ENCODE measurements at places on chromosomes 7 and 10.

GRCh38 chr7:114793155-114793845 lies 128.6 kb upstream of the MDFIC start:
- no peak for DNase-seq

GRCh38 chr7:40402661-40403060 lies 267.9 kb downstream of the SUGCT start:
- DNase-seq: no peak

- no peak for DNase-seq
Observed at GRCh38 chr7:110043519-110043918, 1047.4 kb upstream of the LRRN3 start.

DNA sequence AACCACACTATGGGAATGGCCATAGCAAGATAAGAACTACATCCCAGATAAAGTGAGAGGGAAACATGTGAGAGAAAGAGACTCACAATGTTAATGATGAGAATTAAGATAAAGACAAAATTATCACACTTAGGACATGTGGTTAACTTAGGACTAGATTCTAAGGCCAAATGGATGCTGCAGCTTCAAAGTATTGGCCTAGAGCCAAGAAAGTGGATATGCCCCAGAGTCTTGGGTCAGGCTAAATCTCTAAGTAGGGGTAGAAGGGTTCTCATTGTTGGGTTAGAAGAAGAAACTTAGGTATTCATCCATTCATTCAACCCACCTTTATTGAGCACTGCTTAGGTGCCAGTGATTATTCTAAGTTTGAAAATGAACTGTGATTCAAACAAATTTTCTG lies 818.0 kb downstream of the PHTF2 start:
- no peak for DNase-seq

- DNase-seq: no peak
Observed at GRCh38 chr7:43232366-43232765, 119.9 kb downstream of the HECW1 start.

DNA sequence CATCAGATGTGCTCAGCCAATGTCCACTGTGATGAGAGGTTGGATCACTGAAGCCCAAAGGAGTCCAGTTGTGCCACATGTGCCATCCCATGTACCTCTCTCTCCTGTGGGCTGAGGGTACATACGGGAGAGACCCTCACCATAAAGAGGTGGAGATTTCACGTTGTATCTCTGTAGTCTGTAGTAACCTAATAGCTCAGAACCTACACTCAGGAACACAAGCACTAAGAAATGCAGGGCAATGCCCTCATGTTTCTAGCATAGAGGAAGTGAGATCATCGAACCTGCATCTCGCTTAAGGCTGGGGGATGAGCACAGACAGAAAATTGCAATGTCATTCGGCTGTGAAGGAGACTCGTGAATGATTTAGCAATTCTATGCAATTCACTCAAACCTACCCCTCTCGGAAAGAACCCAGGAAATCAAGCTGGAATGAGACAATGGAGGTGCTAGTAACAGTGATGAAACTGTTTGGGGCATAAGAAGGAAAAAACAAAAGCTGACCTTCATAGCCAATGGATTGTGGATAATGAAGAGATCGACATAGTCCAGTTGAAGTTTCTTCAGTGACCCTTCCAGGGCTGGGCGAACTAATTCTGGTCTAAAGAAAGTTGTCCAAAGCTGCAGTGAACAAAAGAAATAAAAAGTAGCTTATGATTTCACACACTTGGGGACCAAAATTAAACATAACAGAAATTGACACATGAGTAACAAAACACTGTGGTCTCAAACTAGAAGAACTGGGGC lies 80.3 kb upstream of the UCN3 start:
- no peak for DNase-seq

- no peak for DNase-seq
Observed at GRCh38 chr7:100886142-100886935, 3.2 kb downstream of the UFSP1 start.

- DNase-seq: no peak
Observed at GRCh38 chr10:26486304-26486703, 48.2 kb downstream of the APBB1IP start.

DNA sequence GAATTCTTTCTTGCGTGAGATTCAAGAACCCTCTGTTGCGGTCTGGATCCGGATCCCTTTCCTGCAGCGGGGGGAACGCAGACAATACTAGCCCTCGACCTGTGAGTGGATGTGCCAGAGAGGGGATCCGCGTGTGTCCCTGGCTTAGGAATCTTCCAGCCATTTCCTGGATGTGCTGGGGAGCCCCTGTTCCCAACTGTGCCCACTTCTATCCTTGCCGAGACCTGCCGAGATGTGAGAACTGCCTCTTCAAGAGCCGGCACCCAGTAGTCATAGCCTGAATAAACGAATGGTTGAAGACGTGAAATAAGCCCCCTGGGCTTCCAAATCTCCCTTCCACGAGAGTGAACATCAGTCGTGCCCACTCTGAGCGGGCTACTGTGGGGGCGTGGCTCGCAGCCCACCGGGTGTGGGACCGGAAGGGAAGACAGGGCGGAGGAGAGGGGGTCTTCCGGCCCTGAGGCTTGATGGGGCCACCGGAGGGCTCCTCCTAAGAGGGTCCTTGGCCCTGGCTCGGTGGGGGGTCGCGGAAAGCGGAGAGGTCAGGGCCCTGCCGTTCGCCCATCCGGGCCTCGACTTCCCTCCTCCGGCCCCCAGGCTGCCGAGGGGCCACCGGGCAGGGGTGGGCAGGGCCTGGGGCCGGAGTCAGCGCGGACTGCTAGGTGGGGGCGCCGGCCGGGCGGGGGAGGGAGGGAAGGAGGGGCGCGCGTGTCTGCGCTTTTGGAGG lies 1.3 kb upstream of the CCDC136 start:
- DNase-seq: no peak

DNA sequence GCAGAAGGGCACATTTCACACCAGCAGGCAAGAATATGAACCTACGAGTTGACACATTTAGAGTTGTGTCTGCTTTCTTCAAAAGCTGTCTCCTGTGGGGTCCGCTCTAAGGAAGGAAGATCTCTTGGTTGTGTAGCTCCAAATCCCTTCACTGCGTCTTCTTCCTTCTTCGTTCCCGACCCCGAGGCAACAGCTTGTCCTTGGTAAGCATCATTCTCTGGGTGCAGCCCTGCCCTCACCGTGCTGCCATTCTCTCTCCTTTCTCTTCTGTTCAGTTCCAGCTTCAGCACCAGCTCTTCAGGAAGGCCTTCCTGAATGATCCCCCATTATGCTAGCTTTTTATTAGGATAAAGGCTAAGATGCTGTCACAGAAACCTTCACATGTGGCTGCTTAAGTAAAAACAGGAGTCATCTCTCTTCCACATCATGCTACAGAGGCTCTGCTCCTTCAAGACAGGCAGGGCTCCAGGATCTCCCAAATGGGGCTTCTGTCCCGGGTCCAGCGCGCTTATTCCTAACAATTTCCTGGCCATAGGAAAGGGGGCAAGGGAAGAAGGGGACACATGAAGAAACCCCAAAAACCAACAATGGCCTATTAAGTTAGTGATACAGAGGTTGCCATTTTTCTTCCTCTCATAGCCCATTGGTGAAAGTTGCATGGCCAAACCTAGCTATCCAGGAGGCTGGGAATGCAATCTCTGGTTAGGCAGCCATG lies 52.2 kb upstream of the SHH start:
- DNase-seq: no peak

- DNase-seq: no peak
Observed at GRCh38 chr10:6823770-6824169, 243.7 kb upstream of the PRKCQ start.

DNA sequence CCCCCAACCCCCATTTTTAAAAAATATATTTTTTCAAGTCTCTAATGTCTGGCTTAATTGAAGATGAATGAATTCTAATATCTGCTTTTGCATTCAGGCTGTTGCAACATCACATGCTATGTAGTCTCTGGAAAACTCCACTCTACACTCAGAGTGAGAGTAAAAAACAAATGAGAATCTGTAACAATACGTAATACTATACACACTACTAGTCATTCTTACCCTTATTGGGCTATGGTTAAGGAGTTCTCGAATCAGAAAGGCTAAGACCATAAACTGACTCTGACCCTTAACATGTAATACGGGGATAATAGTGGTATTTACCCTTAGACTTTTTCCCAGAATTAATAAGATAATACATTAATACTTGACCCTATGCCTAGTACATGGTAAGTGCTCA lies 42.9 kb upstream of the TMEM168 start:
- DNase-seq: no peak

GRCh38 chr10:87589645-87590051 lies 70.0 kb upstream of the PAPSS2 start:
- no peak for DNase-seq

- no peak for DNase-seq
Observed at GRCh38 chr10:128167926-128168520, 41.8 kb upstream of the MKI67 start.

DNA sequence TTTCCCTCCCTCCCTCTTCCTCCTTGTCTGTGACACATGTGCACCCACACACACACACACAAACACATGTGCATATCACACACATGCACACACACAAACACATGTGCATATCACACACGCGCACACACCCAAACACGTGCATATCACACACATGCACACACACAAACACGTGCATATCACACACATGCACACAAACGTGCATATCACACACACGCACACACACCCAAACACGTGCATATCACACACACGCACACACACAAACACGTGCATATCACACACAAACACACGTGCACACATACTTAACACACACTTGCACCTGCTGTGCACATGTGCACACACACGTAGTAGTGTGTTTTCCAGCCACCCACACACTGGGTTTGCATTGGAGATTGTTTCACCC lies 29.4 kb upstream of the KNDC1 start:
- DNase-seq: no peak

- peak; percentile 70 for DNase-seq
Observed at GRCh38 chr7:135147899-135148721, at the start of gene TMEM140. TSS of gene TMEM140 (plus strand) at chr7:135148072. CDS start at chr7:135164442, 16,370 bp downstream.

- no peak for DNase-seq
Observed at GRCh38 chr10:107122703-107123102, 41.8 kb downstream of the SORCS1 start.

- DNase-seq: no peak
Observed at GRCh38 chr10:72389716-72390115, 35.0 kb upstream of the DNAJB12 start.

GRCh38 chr7:91051966-91052365 lies 212.3 kb upstream of the FZD1 start:
- no peak for DNase-seq

DNA sequence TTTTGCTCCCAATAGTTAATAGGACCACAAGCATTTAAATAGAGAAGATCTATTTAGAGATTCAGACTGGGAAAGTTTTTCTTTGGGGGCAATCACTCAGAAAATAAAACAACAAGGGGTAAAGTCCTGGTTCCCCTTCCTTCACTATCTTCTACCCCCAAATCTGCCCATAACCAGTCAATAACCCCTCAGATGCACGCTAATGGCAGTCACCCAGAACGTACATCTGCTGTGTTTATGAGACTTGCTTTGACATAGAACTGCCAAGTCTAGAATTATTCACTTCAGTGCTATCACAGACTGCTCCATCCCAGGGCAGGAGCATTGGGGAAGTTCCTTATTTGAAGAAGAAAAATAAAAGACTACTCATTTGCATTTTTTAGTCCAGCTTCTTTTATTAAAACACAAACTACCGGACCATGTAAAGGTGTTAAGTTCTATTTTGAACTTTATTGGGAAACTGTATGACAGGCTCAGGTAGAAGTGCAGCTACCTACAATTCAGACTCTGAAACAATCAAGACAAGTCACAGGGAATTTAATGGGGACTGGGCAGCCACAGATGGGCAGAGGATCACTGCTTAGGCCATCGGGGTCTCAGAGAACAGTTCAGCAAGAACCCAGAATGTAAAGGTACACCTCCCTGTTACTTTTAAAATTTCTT lies 38.4 kb downstream of the ANK3 start:
- no peak for DNase-seq

GRCh38 chr7:127391591-127392181 lies 822 bp downstream of the ZNF800 start:
- peak; percentile 21 for DNase-seq

GRCh38 chr10:131282961-131283360 lies 28.6 kb downstream of the TCERG1L start:
- no peak for DNase-seq

DNA sequence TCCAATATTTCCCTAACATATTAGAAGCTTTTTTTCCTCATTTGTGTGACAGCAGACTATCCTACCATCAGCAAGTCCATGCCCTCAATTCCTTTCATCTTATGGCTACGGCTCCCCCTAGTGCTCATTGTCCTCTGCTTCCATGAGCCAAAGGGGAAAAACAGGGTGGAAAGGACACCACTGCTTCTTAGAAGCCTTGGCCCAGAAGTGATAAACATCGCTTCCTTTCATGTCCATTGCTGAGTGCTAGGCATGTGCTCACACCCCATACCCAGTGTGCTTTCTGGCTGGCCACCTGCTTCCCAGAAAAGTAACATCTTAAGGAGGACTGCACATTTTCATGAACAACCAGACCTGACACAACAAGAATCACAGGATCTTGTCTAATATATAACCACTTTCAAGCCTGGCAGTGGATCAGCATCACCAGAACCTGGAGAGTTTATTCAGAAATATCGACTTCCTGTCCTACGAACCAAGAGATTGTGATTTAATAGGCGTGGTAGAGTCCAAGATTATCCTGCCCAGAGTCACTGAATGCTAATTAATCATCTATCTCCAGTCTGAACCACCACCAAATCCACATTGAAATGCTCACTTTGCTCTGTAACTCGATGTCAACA lies 650.5 kb upstream of the SORCS1 start:
- DNase-seq: peak; percentile 27

DNA sequence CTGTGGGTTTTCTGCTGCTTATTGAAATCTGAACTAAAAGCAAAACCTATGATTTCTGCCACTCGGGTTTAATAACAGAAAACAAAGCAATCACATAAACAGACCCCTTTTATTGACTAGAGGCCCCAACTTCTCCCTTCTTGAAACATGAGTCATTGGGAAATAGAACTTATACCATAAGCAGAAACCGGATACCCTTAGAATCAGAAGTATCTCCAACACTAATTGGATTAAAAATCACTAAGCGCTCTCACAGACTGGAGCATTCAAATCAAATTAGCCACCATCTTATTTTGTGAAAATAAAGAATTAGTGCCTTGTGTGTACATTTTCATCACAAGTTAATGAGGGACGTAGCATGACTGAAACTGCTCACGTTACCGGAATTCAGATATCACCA lies 206.9 kb downstream of the WDR11 start:
- no peak for DNase-seq

DNA sequence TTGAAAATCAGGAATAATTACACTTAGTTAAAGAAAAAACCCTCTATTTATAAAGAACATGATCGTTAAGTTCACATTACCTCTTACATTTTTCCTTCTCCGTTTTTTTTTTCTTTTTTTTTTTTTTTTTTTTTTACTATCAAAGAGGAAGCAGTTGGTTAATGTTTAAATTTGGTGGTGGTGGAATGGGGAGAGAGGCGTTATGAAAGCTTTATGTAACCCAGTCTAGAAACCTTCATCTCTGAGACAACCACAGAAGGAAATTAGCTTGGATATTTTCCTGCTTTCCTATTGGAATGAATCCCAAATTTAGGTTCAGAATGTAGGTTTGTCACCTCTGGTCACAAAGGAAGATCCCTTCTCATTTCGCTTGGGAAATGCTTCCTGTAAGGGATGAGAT lies 31.5 kb upstream of the LHFPL3 start:
- peak; percentile 26 for DNase-seq

GRCh38 chr7:6545398-6546126 lies 5.7 kb downstream of the GRID2IP start:
- no peak for DNase-seq

- no peak for DNase-seq
Observed at GRCh38 chr10:58173391-58173790, 94.3 kb downstream of the IPMK start.

- DNase-seq: peak; percentile 68
Observed at GRCh38 chr7:30028749-30029635, 780 bp downstream of the PLEKHA8 start.

GRCh38 chr7:29040579-29040925 lies 82.4 kb upstream of the TRIL start:
- DNase-seq: no peak

Measured in SW480 (cell line).